ENCODE measurements at places on chromosomes 6 and 20.

GRCh38 chr6:36612101-36612625 is 18.0 kb downstream of the SRSF3 start:
- no peak for DNase-seq

DNA sequence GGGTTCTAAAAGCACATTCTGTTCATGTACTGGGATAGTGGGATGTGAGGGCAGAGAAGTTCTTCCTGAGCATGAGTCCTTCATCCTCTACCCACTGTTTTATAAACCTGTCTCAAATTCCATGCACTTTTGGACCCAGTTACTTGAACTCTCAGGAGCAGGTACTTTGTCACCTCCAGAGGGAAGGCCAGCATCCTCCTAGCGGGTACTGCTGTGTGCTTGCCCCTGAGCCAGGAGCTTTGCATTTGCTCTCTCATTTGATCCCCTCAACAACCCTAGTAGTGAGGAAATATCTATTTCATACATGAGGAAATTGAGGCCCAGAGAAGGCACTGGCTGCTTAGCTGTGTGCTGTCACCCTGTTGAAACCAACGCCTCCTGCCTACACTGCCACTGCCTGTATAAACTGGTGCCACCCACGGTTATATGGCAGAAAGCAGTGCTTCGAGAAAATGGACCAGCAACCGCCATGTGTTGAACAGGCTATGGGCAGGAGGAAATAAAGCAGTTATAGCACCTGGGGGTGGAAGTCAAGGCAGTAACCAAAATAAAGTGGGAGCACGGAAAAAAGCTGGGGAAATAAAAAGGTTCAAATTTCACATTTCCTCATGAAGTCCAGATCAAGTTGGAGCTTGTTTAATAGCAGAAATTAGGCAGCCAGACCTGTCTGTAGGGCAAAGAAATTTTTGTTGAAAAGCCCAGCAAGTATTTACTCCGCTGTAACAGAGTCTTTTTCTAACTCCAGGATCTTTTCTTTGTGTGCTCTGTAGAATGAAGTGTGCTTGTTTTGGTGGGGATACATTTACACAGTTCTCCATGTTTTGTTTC is 38.0 kb downstream of the KLHL31 start:
- no peak for DNase-seq

- no peak for DNase-seq
These were observed 92.7 kb downstream of the MANEA start for GRCh38 chr6:95670011-95670463.

- DNase-seq, result no peak
These were observed 91.6 kb downstream of the RAMACL start for GRCh38 chr6:166494757-166495486.

GRCh38 chr6:161410076-161410475 is 136.2 kb upstream of the AGPAT4 start:
- DNase-seq, result no peak

DNA sequence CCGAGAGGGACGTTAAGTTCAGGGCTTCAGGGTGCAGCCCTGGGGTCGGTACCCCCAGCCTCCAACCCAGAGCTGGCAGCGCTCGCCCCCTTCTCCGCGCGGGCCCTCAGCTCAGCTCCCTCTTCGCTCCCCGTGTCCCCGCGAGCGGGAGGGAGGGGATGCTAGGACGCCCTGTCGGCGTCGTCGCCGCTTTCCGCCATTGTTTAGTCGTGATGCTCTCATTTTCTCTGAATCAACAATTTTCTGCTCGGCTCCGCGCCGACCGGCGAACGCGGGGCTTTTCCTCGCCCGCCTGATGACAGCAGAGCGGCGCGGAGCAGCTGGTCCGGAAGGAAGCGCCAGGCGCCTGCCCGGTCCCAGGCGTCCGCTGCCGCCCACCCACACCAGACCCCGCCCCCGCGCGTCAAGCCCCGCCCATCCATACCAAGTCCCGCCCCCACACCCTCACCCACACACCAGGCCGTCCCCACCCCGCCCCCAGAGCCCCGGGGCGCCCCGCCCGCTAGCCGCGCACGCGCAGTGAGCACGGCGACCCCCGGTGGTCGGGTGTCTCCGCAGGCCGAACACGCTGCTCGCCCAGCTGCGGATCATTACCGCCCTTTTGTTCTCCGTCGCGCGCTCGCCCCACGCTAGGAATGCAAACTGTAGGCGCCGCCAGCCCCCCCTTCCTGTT is 50.1 kb upstream of the SLC32A1 start:
- DNase-seq, result no peak
